Stimulated activated CD8-positive, alpha-beta memory T cell treated with anti-CD3 and anti-CD28 coated beads, Interleukin-4, amount 100 ng/mL, for 1 hour (primary cell): ENCODE measurements at places on chromosomes 6 and 20.
A peak's percentile ranks its signal among the peaks of the same experiment; 100 is the strongest.

GRCh38 chr20:4234664-4235063, 219.3 kb upstream of the RNF24 start:
- DNase-seq: no peak

- DNase-seq: no peak
Observed at GRCh38 chr6:11224966-11225463, 7.5 kb downstream of the NEDD9 start.

DNA sequence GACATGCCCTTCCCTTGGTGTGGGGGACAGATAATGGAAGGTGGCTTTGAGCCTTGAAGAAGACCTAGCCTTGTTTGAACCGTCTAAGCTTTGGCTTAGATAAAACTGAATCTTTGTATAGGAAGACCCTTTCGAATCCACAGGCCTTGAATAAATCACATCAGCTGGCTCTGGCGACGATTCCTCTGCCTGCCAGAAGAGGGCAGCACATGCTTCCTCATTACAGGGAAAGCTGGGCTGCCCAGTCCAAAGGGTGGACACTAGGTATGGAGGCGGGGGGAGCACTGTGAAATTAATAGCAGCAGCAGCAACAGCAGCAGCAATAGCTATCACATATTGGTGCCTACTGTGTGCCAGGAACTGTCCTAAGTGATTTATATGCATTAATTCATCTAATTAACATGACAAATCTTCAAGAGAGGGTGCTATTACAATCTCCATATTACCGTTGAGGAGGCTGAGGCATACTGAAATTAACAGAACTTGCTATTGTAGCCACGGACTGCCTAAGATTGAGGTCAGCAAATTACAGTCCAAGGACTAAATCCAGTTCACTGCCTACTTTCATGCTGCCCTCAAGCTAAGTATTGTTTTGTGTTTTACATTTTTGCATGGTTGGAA, 85.1 kb downstream of the CLIC5 start:
- DNase-seq: peak; percentile 19

DNA sequence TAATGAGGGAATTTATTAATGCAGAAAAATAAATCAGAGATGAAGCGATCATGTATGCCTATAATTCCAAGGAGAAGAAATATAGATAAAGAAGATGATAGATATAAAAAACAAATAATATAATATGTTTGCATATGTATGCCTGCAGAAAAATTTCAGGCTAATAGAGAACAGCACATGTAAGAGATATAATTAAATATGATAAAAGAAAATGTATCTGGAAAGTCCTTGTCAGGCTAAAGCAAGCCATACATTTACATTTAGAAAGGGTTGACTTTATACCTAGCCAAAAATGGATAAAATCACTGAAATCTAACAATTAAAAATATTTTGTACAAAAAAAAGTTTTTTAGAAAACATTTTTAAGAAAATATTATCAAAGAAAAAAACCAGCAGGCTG, 454.1 kb downstream of the C6orf118 start:
- DNase-seq: no peak

- DNase-seq: no peak
Observed at GRCh38 chr6:146041282-146041681, 12.4 kb downstream of the GRM1 start.

GRCh38 chr6:131955876-131956275, 4.7 kb upstream of the CCN2 start:
- no peak for DNase-seq

- DNase-seq: no peak
Observed at GRCh38 chr6:43687079-43687436, 533 bp downstream of the MRPS18A start.

GRCh38 chr20:24790746-24791283, 158.3 kb upstream of the CST7 start:
- no peak for DNase-seq

GRCh38 chr6:83463886-83464285, 33.0 kb upstream of the ME1 start:
- no peak for DNase-seq

GRCh38 chr20:61575151-61575937, 323.3 kb downstream of the CDH4 start:
- no peak for DNase-seq

GRCh38 chr6:139367810-139368351, 6.6 kb downstream of the CITED2 start:
- DNase-seq: no peak

GRCh38 chr6:108052706-108053105, 21.8 kb downstream of the OSTM1 start:
- DNase-seq: no peak

DNA sequence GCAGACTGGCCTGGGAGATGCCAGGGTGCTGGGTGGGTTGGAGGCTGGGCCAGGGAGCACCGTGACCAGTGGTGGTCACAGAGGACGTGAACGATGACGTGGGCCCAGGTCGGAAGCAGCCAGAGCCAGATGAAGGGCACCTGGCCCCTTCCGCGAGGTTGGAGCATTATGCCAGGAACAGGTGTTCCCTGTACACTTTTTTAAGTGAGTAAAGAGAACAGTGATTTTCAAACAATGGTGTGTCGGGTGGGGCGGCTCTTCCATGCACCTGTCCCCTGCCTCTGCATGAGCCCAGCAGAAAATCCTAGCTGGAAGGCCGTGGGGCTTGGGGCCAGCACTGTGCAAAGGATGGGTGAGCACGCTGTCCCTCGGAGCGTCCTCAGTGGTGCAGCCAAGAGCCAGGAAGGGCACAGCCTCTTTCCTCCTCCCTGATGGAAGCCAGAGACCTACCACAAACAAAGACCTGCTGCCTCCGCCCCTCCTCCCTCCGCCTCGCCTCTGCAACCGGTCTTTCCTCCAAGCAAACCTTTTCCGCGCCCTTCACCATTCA, 350.5 kb downstream of the ZFAND3 start:
- DNase-seq: no peak

GRCh38 chr6:30679765-30680535, 6.5 kb downstream of the PPP1R18 start:
- no peak for DNase-seq
